ENCODE measurements at places on chromosomes 2 and 18. TPM values are rescaled to one million over a fixed set of nuclear protein-coding genes. Genes with fewer than 3 reads are reported as not detected.

TRIM54 gene
- total RNA-seq: 0.22 TPM

LOXL3 gene
- 0.77 TPM for total RNA-seq

HOXD4 gene
- not detected for total RNA-seq

IGFBP5 gene
- not detected for total RNA-seq

CRIM1 gene
- total RNA-seq: 11.1 TPM

TMEM17 gene
- 0.84 TPM for total RNA-seq

SPRED2 gene
- total RNA-seq: 4.0 TPM

PRLH gene
- total RNA-seq: not detected

EPB41L3 gene
- 1.2 TPM for total RNA-seq

NTSR2 gene
- not detected for total RNA-seq

SP100 gene
- total RNA-seq: 84.4 TPM

RUFY4 gene
- not detected for total RNA-seq

ACTR1B gene
- total RNA-seq: 80.6 TPM

RAB17 gene
- not detected for total RNA-seq

PLCL1 gene
- 0.70 TPM for total RNA-seq

CHRNA1 gene
- not detected for total RNA-seq

ABCB11 gene
- total RNA-seq: not detected

SPHKAP gene
- total RNA-seq: not detected

CCBE1 gene
- total RNA-seq: not detected

NYAP2 gene
- not detected for total RNA-seq

SEPTIN10 gene
- 0.31 TPM for total RNA-seq

UCN gene
- 2.6 TPM for total RNA-seq

CELF4 gene
- not detected for total RNA-seq

IL1RL1 gene
- 0.35 TPM for total RNA-seq

EVX2 gene
- total RNA-seq: not detected

TCF23 gene
- total RNA-seq: not detected

OXER1 gene
- total RNA-seq: not detected

ERMN gene
- 0.64 TPM for total RNA-seq

C1QL2 gene
- total RNA-seq: not detected

RGPD4 gene
- 0.72 TPM for total RNA-seq

REG1B gene
- not detected for total RNA-seq

CCDC178 gene
- not detected for total RNA-seq

MEMO1 gene
- 78.6 TPM for total RNA-seq

SOX11 gene
- not detected for total RNA-seq

FAM237A gene
- not detected for total RNA-seq

ITGB6 gene
- total RNA-seq: not detected

AQP12B gene
- not detected for total RNA-seq

SLC8A1 gene
- total RNA-seq: 0.15 TPM

All from CD8-positive, alpha-beta memory T cell (primary cell).